ENCODE measurements at places on chromosomes 5 and 9. TPM values are rescaled to one million over a fixed set of nuclear protein-coding genes. Genes with fewer than 3 reads are reported as not detected.

Gene C7
- total RNA-seq: not detected

Gene TMEM203
- total RNA-seq: 32.1 TPM

Gene GRM6
- not detected for total RNA-seq

Gene TAL2
- not detected for total RNA-seq

Gene ERGIC1
- 168 TPM for total RNA-seq

Gene SLC22A4
- 25.0 TPM for total RNA-seq

Gene RGS7BP
- total RNA-seq: 24.1 TPM

Gene OR1B1
- total RNA-seq: 0.39 TPM

Gene DMRT2
- not detected for total RNA-seq

Gene HAVCR2
- not detected for total RNA-seq

Gene NUDCD2
- total RNA-seq: 4.4 TPM

Gene DDX31
- total RNA-seq: 12.9 TPM

Gene OCLN
- 7.4 TPM for total RNA-seq

Gene MCIDAS
- total RNA-seq: not detected

Gene DAB2IP
- total RNA-seq: 31.7 TPM

Gene INPP5E
- total RNA-seq: 17.9 TPM

Gene RNF208
- 0.76 TPM for total RNA-seq

Gene PCDHGB3
- total RNA-seq: 5.5 TPM

Gene IL33
- 4.5 TPM for total RNA-seq

Gene ITK
- total RNA-seq: not detected

Gene ALDOB
- total RNA-seq: not detected

Gene HSPB3
- total RNA-seq: not detected

Gene PCDHA13
- total RNA-seq: 0.10 TPM

Gene RASGRF2
- 15.8 TPM for total RNA-seq

Gene TMEM252
- not detected for total RNA-seq

Gene NMUR2
- 0.87 TPM for total RNA-seq

Gene OTULINL
- 0.34 TPM for total RNA-seq

Gene ACTBL2
- total RNA-seq: 2.8 TPM

Gene SLC25A2
- total RNA-seq: not detected

Gene TOR1B
- total RNA-seq: 26.5 TPM

Gene ABLIM3
- 57.9 TPM for total RNA-seq

Gene CD274
- 15.5 TPM for total RNA-seq

Gene ITGA2
- 50.5 TPM for total RNA-seq

Gene FLT4
- total RNA-seq: 203 TPM

Gene PCDHB12
- total RNA-seq: 0.19 TPM

Gene AFAP1L1
- total RNA-seq: 274 TPM

Gene RUSC2
- total RNA-seq: 42.5 TPM

Gene CTXN3
- total RNA-seq: not detected

Gene FNBP1
- total RNA-seq: 17.9 TPM

Gene DPM2
- 28.6 TPM for total RNA-seq

Gene FAM200C
- 2.2 TPM for total RNA-seq

Gene CARD9
- total RNA-seq: 0.15 TPM

Gene LCN10
- total RNA-seq: not detected

Gene PRDM9
- total RNA-seq: not detected

Gene IL9
- total RNA-seq: not detected

Gene NEURL1B
- total RNA-seq: 15.2 TPM

Gene NR2F1-AS1
- total RNA-seq: 23.0 TPM

Gene DND1
- 1.1 TPM for total RNA-seq

Gene WNK2
- total RNA-seq: 0.06 TPM

Gene SLCO6A1
- not detected for total RNA-seq

Gene NEK6
- 53.8 TPM for total RNA-seq

Gene MVB12B
- 11.4 TPM for total RNA-seq

Gene C9orf50
- total RNA-seq: not detected

Gene PTTG1
- 81.2 TPM for total RNA-seq

Measured in glomerular endothelial cell (primary cell).